ENCODE measurements at places on chromosomes 7 and 10.

- DNase-seq = no peak
These were observed 411.5 kb downstream of the SFMBT2 start for GRCh38 chr10:6999232-6999925.

DNA sequence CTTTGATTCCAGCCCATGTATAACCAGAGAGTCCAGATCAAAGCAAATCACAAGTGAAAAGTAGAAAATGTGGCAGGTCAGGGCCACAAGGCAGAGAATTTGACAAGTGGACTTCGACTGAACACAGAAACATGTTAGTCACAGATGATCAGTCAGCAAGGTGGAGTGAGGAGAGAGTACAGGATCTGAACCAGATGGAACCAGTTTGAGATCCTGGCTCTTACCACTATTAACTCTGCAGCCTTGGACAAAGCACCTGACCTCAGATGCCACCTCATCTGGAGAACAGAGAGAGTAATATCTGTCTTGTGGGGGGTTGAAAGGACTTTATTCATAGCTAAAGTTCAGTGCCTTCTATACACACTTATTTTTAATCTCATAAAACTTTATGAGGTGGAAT is 4.4 kb downstream of the MRLN start:
- peak; percentile 72 for DNase-seq

- DNase-seq = peak; percentile 53
These were observed 29.9 kb downstream of the BMPR1A start for GRCh38 chr10:86786368-86786767.

GRCh38 chr10:130686689-130687300 is 550.6 kb downstream of the GLRX3 start:
- DNase-seq = peak; percentile 11

- DNase-seq = peak; percentile 37
These were observed 631.9 kb upstream of the ANKRD30A start for GRCh38 chr10:36493516-36493880.

DNA sequence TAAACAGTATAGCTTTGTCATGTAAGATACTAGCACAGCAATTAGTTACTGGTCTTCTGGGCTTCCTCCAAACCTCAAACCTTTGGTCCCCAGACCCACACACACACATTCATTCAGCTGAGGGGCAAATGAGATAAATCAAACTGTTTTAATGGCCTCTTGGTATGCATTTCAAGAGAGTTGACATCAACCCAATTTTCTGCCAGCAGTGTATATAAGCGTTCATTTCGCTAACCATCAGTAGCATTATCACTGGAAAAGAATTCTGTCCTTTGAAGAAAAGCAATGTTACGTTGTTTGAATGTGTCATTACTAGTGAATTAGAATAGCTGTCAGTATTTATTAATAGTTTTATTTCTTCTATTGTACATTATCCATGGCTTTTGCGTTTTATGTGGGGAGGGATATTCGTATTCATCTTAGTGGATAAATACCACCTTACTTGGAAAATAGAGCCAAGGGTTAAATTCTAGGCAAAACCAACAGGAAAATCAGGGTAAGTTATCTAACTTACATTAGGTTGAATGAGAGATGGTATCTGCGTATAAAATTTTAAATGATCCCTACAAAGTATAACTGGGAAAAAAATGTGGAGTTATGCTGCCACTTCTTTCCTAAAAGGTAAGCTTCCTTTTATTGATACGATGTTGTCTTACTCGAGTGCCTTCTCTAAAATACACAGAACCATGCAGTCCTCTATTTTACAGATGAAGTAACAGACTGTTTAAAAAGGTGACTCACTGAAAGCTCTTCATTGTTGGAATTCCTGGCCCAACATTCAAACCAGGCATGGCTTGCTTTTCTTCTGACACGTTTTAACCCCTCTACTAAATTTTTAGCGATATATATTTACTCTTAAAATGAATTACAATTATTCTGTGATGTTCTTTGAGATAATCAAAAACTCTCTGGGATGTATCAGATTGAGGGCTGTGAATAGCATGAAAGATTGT is 2.0 kb upstream of the ZMYND11 start:
- DNase-seq = peak; percentile 79

DNA sequence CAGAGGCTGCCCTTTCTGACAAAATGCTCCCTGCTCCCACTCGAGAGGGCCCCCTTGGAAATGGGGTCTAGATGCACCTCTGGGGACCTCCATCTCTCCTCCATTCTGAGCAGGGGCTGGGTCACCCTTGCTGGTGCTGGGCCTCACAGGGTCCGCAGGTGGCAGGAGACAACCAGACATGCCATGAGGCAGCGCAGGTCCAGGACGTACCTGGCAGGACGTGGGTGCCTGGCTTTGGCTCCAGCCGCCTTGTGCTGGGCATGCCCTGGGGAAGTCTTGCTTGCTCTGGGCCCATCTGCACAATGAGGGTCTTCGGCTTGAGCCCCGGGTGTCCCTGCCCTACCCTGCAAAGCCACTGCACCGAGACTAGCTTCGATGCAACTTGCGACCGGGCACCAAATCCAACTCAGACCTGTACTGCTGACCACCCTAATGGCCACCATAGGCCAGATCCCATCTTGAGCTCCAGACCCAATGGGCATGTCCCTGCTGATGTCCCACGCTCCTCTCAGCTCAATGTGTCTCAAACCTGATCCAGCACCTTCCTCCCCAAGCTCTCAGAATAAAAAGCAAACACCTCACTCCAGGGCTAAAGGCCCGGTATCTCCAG is 107.0 kb downstream of the FAM53B start:
- no peak for DNase-seq

DNA sequence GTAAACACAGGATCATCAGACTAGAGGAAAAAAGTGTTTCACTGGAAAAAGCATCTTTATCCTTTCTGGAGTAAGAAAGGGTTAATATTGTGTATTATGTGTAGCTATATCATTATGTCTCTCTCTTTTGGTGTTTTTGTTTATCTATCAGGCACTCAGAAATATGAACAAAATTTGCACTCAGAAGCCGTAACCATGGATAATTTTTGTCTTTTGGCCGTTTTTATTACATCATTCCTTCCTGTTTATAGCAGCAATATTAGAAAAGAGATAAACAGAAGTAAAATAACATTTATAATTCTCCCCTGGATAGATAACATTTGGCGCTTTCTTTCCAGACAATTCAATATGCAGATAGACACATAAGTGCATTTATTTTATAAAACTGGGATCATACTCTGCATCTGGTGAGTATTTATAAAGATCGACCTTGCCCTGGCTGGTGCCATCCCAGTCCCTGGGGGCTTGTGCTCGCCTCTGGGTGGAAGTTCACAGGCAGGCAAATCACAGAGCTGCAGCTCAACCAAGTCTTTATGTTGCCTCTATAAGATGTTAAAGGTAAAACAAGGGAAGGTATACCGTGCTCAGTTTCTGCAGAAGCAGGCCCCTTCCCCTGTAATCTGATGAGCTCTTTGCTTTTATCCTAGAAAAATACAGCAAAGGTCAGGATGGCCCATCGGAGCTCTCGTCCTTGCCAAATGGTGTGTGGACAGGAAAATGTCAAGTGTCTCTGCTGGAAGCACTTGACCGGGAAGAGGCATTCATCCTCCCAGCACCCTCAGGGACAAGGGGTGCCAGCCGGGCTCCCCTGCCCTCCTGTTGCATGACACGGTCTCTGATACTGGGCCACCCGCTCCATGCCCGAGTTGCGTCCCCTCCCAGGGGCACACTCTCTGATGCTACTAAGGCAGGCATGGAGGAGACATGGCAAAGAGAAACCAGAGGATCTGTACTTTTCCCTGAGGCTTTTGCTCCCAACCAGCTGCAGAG is 43.9 kb downstream of the PYROXD2 start:
- no peak for DNase-seq

- DNase-seq = no peak
These were observed 24.2 kb downstream of the PIP4K2A start for GRCh38 chr10:22690158-22690557.

- no peak for DNase-seq
These were observed 147.5 kb upstream of the TCF7L2 start for GRCh38 chr10:112802411-112803022.

Data from kidney tubule cell (primary cell).